CD8-positive, alpha-beta memory T cell (primary cell): ENCODE measurements at places on chromosomes 7 and 10. TPM values are rescaled to one million over a fixed set of nuclear protein-coding genes. Genes with fewer than 3 reads are reported as not detected.

GRCh38 chr7:31763548-31763947 is 76.5 kb downstream of the PPP1R17 start:
- H3K27ac ChIP-seq, result no peak overlapping the region
- H3K36me3 ChIP-seq, result no peaks in the 10 kb centered on the region
- no peaks in the 10 kb centered on the region for H3K27me3 ChIP-seq
- H3K4me1 ChIP-seq, result no peaks in the 10 kb centered on the region

GSTO1 gene
- total RNA-seq, result 122 TPM

HK1 gene
- 153 TPM for total RNA-seq

PSD gene
- 3.2 TPM for total RNA-seq

HSPA12A gene
- total RNA-seq, result 0.04 TPM

TAF3 gene
- total RNA-seq, result 22.5 TPM
